ENCODE measurements at places on chromosomes 1 and 21.

DNA sequence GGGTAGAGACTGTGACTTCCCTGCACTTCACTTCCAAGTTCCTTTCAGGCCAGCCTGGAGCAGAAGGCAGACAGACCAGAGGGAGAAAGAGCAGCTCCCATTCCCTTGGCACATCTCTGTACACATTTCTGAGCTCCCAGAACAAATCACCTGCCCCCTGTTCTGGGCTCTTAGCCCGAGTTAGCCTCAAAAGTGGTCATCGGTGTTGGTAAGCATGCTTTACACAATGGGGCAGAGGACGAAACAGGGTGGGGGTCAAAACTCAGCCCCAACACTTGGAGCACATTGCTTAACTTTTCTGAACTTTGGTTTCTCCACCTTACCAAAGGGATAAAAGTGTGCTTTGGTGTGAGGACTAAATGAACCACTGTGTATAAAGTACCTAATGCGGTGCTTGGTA, 98.7 kb downstream of the DAB1 start:
- no peak for DNase-seq

GRCh38 chr1:89512996-89513720, 11.5 kb upstream of the LRRC8B start:
- DNase-seq, result no peak

- DNase-seq, result no peak
Observed at GRCh38 chr1:229950020-229950419, 117.0 kb upstream of the GALNT2 start.

GRCh38 chr1:8659593-8659992, 157.8 kb downstream of the RERE start:
- no peak for DNase-seq

DNA sequence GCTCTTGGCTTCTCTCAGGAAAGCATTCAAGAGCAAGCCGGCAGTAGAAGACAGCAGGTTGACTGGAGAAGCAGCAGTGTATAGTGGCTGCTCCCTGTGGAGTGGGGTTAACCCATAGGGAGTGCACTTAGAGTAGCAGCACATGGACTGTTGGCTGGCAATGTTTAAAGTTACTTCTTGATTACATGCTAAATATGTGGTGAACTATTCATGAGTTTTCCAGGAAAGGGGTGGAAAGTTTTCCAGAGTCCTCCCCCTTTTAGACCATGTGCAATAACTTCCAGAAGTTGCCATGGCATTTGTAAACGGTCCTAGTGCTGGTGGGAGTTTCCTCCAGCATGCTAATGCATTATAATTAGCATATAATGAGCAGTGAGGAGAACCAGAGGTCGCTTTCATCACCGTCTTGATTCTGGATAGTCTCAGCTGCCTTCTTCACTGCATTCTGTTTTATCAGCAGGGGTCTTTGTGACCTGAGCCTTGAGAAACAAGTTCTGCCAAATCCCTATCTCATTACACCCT, 131.8 kb downstream of the CCDC185 start:
- no peak for DNase-seq

DNA sequence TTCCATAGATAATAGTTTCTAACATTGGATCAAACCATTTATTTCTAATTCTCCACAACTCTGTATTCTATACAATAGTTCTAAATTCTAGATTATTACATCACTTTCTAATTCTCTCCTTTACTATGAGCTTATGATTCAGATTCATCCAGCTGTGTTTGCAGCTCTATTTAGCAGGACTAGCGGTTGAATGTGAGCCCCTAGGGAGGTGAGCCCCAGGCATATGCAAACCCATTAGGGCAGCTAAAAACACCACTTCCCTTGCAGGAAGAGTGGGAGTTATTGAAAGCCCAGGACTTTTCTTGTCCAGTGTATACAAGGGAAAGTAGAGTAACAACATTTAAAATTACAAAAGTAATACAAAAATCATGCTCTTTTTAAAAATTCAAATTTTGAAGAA, 56.9 kb downstream of the KRTAP19-8 start:
- DNase-seq, result no peak

Data from GF-D8 (cell line).